IMR-90 (cell line): ENCODE measurements at places on chromosomes 4 and X.

GRCh38 chrX:18291006-18291545 is 63.4 kb downstream of the SCML2 start:
- no peaks in the 10 kb centered on the region for H3K27me3 ChIP-seq
- no peaks in the 10 kb centered on the region for H3K4me1 ChIP-seq
- DNase-seq: peak; percentile 66
- H3K4me3 ChIP-seq: no peak overlapping the region
- no peak overlapping the region for H3K27ac ChIP-seq

DNA sequence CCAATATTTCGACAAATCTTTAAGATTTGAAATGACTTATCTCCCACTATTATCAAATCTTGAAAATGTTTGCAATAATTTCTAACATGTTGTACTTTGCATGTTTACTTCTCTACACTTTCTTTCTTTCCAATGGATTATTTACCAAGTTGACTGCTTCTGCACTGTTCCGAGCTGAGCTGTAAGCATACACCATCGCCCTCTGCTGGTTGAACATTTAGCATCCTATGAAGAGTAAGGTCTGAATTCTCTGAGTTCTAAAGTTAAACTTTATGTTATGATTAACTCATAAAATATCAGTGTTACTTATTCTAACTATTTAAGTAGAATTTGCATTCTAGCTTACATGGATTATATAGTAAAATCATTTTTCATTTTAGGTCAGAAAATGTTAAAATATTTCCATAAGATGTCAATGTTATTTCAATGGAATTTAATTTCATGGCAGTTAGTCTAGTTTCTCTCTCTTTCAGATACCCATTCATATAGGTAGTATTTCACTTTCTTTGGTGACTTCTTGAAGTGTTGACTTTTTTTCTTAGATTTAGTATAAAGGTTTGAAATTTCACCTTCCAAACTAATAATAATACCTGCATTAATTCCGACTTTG is 137.4 kb downstream of the DKK2 start:
- H3K36me3 ChIP-seq: no peaks in the 10 kb centered on the region
- H3K27me3 ChIP-seq: no peaks in the 10 kb centered on the region
- H3K4me3 ChIP-seq: no peak overlapping the region
- no peaks in the 10 kb centered on the region for H3K4me1 ChIP-seq
- no peak overlapping the region for H3K27ac ChIP-seq

DNA sequence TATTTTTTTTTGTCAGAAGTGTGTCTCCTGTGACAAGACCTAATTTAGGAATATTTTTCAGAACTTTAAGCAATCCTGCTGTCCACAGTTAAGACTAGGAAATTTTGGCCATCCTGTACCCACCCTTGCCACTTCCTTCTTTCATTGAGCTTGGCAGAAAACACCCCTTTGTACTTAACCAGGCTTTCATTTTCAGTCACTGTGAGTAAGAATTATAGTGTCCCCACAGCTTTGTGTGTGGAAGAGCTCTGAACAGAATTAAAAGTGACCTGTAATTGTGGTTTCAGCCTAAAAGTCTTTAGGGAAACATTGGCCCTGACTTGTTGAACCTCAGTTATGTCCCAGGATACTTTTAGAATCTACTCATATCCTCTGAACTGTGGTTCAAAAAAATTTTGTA is 153.7 kb upstream of the BMP3 start:
- H3K4me1 ChIP-seq: no peaks in the 10 kb centered on the region; the same call in 1 of the 2 replicates
- DNase-seq: no peak
- H3K36me3 ChIP-seq: no peaks in the 10 kb centered on the region

DNA sequence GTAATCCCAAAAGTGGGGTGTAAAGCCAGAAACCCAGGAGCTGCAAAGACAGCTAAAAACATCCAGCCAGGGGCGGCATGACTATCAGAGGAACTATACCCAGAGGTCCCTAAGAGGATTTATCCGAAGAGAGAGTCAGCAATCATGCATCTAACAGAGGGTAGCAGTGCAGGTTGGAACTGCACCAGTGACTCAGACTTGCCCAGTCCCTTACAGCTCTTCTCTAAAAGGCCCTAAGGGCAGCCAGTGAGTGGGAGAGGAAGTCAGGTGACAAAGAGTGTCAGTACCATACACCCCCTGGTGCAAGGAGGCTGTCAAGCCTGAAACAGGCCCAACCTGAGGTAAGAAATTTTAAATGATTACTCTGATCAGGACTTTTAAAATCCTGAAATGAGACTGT is 88.1 kb downstream of the CAMK2D start:
- DNase-seq: peak; percentile 54
- H3K36me3 ChIP-seq: peaks cover 4% of the 10 kb centered on the region
- peaks cover 14% of the 10 kb centered on the region for H3K4me1 ChIP-seq

DNA sequence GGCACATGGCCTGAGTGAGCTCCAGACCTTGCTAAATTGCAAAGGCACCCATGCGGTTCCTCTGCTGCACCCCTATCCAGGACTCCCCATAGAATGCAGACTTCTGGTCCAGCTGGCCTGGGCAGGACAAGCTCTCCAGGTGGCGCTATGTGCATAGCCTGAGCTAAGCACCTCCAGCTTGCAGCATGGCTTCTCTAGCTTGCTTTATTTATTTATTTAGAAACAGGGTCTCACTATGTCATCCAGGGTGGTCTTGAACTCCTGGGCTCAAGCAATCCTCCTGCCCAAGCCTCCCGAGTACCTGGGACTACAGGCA is 5.5 kb upstream of the WFS1 start:
- H3K27me3 ChIP-seq: peaks cover 6% of the 10 kb centered on the region; the same call in 1 of the 2 replicates
- no peaks in the 10 kb centered on the region for H3K36me3 ChIP-seq
- H3K27ac ChIP-seq: no peak overlapping the region
- H3K4me3 ChIP-seq: no peak overlapping the region

- no peaks in the 10 kb centered on the region for H3K4me1 ChIP-seq
- no peak for DNase-seq
- no peaks in the 10 kb centered on the region for H3K27me3 ChIP-seq
These were observed 718.9 kb downstream of the ADGRL3 start for GRCh38 chr4:61918987-61919386.

- H3K36me3 ChIP-seq: no peaks in the 10 kb centered on the region
- DNase-seq: peak; percentile 8
- peaks cover 8% of the 10 kb centered on the region for H3K27me3 ChIP-seq
- H3K27ac ChIP-seq: no peak overlapping the region
- H3K4me1 ChIP-seq: no peaks in the 10 kb centered on the region
- H3K4me3 ChIP-seq: no peak overlapping the region
These were observed 39.0 kb downstream of the F11 start for GRCh38 chr4:186304866-186305505.

GRCh38 chr4:1628892-1629698 is 55.0 kb downstream of the FAM53A start:
- no peaks in the 10 kb centered on the region for H3K36me3 ChIP-seq
- no peaks in the 10 kb centered on the region for H3K4me1 ChIP-seq
- H3K27me3 ChIP-seq: no peaks in the 10 kb centered on the region; the same call in 1 of the 2 replicates
- H3K4me3 ChIP-seq: no peak overlapping the region
